BE2C (cell line): ENCODE measurements at places on chromosomes 4 and X.

- no peak for DNase-seq
Observed at GRCh38 chrX:129830494-129830893, 13.2 kb downstream of the ZDHHC9 start.

DNA sequence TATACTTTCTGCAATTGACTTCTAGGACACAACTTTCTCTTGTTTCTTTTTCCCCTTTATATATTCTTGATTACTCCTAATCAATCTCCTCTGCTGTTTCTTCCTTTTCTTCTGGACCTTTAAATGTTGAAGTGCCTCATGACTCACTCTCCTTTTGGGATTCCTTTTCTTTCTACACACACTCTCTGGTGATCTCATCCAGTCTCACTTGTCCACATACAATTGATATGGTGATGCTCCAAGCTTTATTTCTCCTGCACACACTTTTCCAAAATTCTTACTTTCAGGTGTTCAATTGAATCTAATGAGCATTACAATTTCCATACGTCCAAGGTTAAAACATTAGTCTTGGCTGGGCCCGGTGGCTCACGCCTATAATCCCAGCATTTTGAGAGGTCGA is 794.8 kb upstream of the EPHA5 start:
- DNase-seq, result no peak

DNA sequence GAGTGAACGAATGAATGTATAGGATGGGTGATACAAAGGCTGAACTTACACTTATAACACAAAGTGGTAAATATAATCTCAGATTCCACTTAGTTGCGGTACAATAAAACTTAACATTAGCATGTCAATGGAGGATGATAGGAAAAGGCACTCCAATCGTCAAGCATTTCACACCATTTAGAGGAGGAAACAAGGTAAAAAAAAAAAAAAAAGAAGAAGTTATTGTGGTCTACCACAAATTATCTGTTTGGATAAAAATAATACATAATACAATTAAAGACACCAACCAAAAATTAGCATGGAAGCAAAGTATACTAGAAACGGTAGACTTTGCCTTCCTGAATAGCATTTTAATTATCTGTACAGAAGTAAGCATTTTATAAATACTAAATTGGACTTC is 205.5 kb downstream of the PPP3CA start:
- DNase-seq, result no peak

- DNase-seq, result no peak
Observed at GRCh38 chrX:132270699-132271098, 51.5 kb upstream of the RAP2C start.

DNA sequence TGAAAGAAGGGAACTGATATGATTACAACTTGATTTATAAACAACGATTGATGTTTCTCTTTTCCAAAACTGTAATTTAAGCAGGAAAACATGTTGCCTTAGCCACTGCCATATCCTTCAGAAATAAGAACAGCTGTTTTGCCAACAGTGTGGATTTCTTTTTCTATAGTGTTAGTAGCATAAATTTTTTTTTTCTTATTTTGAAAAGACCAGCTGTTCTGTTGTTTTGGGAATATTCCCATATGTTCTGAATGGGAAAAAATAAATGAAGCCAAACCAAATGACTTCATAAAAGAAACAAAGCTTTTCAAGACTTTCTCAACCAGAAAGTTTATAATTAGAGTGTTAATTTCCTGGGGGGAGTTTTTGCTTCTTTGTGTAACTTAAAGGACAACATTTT is 83.9 kb upstream of the ARHGAP24 start:
- no peak for DNase-seq

GRCh38 chr4:77185686-77186085 is 28.7 kb downstream of the CCNG2 start:
- no peak for DNase-seq

- no peak for DNase-seq
Observed at GRCh38 chr4:163467082-163467770, 6.3 kb downstream of the TKTL2 start.

DNA sequence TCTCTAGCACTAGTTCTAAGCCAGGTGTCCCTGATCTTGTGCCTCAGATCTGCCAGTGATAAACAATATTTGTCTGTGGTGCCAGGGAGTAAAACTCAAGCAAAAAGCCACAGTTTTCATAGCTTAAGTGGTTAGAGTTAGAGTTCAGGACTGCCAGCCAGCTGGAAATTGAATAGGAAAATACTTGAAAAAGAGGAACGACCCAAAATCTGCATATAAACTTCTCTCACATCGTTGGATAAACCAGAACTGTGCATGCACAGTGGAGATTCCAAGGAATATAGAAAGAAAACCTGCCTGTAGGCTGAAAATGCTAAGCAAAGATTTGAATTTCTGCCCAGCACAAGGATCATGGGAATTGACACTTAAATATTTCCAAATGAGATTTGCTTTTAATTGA is 35.0 kb upstream of the GNPDA2 start:
- DNase-seq, result no peak

DNA sequence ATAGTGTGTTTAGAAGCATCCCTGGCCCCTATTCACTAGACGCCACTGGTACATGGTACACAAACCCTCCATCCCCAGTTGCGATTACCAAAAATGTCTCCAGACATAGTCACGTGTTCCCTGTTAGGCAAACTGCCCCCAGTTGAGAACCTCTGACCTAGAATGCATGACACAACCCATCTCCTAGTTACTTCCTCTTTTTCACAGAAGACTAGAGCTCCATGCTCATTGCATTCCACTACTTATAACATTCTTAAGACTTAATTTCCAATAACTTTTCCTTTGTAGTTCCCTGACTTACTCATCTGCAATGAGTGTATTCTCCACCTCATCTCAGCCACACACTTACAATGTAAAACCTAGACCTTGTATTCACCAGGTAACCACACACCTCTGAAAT is 68.6 kb downstream of the PRSS12 start:
- no peak for DNase-seq

DNA sequence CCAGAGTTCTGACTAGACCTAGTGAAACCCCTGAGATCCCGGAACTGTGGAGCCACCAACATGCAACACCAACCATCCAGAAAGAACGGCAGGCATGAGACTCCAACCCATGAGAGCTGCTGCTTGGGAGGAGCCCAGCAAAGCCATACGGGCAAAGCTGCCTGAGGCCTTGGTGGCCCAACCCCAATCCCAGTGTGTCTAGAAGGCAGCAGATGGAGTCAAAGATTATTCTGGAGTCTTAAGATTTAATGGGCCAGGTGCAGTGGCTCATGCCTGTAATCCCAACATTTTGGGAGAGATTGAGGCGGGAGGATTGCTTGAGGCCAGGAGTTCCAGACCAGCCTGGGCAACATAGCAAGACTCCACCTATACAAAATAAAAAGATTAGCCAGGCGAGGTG is 49.2 kb upstream of the PDK3 start:
- no peak for DNase-seq

DNA sequence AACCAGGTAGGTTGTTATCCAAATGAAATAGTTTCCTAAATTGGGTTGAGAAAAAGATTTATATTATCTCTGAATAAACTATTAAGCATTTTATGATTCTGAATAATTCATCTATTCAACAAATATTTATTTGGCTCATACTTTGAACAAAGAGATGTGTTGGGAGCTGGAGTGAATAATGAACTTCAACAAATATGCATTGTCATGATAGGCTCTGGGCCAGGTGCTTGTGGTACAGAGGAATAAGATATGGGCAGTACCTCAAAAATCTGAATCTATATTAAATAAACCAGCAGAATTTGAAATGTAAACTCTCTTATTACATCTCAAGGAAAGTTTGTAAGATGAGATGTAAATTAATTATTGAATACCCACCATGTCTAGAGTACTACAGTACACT is 75.7 kb upstream of the DCLK2 start:
- no peak for DNase-seq

GRCh38 chr4:30721185-30722091 is 1.3 kb downstream of the PCDH7 start:
- peak; percentile 68 for DNase-seq
